Endothelial cell (in vitro differentiated cells): ENCODE measurements at places on chromosomes 2 and 18. TPM values are rescaled to one million over a fixed set of nuclear protein-coding genes. Genes with fewer than 3 reads are reported as not detected.

- DNase-seq: no peak
Observed at GRCh38 chr2:15160201-15160991, 400.7 kb downstream of the NBAS start.

- DNase-seq: no peak
Observed at GRCh38 chr2:181073896-181074295, 93.5 kb downstream of the UBE2E3 start.

- no peak for DNase-seq
Observed at GRCh38 chr2:24577481-24577880, 86.4 kb downstream of the NCOA1 start.

DNA sequence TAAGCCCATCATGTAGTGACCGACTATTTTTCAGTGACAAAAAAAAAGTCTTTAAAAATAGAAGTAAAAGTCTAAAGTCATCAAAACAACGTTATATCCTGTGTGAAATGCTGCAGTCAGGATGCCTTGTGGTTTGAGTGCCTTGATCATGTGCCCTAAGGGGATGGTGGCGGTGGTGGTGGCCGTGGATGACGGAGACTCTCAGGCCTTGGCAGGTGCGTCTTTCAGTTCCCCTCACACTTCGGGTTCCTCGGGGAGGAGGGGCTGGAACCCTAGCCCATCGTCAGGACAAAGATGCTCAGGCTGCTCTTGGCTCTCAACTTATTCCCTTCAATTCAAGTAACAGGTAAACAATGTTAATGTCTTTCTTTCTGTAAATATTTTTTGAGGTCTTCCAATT, at the start of gene CD28:
Gene CD28 (plus strand): TSS at position 237 of the 400 bp plus-strand sequence. CDS start 58 bp downstream, at position 295.
- DNase-seq: no peak

DNA sequence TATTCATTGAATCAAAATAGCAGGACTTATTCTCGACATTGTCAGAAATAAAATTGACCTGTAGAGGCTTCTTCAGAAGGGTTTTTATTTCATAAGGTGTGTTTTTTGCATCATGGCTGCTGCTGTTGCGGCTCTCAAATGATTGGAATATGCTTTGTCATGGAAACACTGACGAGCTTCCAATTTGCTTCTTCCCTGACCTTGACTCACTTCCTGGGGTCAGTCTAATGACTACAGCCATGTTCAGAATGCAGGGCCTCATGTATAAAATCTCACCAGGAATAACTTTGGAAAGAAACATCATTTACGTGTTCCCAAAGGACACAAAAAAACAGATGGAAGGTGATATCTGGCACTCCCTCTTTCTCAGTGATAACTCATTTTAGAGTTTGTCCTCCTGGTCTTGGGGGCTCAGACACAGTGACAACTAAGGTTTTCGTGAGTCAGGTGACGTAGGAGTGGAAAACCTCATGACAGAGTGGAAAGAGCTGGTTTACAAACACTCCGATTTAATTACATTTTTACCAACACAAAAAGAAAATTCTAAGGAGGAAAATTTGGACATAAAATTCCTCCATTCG, 467.0 kb upstream of the RAB12 start:
- DNase-seq: no peak

GRCh38 chr18:21700528-21701075, 4.0 kb downstream of the ABHD3 start:
- no peak for DNase-seq

The CABYR gene
- total RNA-seq: 8.4 TPM

The RAPGEF4 gene
- total RNA-seq: 7.5 TPM

The ABCB11 gene
- total RNA-seq: 1.9 TPM

The CPLX4 gene
- not detected for total RNA-seq
